ENCODE measurements at places on chromosomes 12 and 14. TPM values are rescaled to one million over a fixed set of nuclear protein-coding genes. Genes with fewer than 3 reads are reported as not detected.

Gene TOMM20L
- 0.27 TPM for total RNA-seq

Gene JPH4
- 0.27 TPM for total RNA-seq

Gene SLC10A1
- total RNA-seq = not detected

Gene GALNT4
- 5.1 TPM for total RNA-seq

Gene KLRC4
- total RNA-seq = not detected

Gene FOXG1
- total RNA-seq = not detected

Gene RERGL
- total RNA-seq = not detected

Gene KCNK10
- total RNA-seq = not detected

Gene WASHC3
- total RNA-seq = 38.8 TPM

Gene TMED8
- 19.9 TPM for total RNA-seq

Measured in hematopoietic multipotent progenitor cell (in vitro differentiated cells).